ENCODE measurements at places on chromosomes 1 and 21.

DNA sequence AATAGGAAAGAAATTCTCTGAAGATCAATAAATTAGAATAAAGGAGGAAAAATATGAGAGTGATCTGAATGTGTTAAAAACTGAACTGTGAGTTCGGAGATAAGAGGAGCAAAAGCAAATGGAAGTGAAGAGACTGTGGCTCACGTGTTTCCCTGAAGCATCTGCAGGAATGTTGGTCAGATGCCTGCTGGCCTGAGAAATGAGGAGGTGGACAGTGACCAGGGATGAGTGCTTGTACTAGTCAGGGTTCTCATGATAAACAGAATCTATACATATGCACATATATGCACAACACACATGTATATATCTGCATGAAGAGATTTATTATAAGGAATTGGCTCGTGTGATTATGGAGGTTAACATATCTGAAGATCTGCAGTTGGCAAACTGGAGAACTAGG lies 103.4 kb upstream of the TIAM1 start:
- peak; percentile 38 for DNase-seq

GRCh38 chr1:53398091-53398490 lies 61.1 kb upstream of the DMRTB1 start:
- DNase-seq: peak; percentile 17

GRCh38 chr1:229247871-229248270 lies 23.0 kb upstream of the RAB4A start:
- DNase-seq: no peak

- DNase-seq: no peak
These were observed 33.4 kb downstream of the NUCKS1 start for GRCh38 chr1:205716371-205717132.

GRCh38 chr21:45536301-45537081 lies 5.7 kb downstream of the SLC19A1 start:
- no peak for DNase-seq

GRCh38 chr1:59596432-59596831 lies 218.3 kb upstream of the HOOK1 start:
- peak; percentile 77 for DNase-seq

DNA sequence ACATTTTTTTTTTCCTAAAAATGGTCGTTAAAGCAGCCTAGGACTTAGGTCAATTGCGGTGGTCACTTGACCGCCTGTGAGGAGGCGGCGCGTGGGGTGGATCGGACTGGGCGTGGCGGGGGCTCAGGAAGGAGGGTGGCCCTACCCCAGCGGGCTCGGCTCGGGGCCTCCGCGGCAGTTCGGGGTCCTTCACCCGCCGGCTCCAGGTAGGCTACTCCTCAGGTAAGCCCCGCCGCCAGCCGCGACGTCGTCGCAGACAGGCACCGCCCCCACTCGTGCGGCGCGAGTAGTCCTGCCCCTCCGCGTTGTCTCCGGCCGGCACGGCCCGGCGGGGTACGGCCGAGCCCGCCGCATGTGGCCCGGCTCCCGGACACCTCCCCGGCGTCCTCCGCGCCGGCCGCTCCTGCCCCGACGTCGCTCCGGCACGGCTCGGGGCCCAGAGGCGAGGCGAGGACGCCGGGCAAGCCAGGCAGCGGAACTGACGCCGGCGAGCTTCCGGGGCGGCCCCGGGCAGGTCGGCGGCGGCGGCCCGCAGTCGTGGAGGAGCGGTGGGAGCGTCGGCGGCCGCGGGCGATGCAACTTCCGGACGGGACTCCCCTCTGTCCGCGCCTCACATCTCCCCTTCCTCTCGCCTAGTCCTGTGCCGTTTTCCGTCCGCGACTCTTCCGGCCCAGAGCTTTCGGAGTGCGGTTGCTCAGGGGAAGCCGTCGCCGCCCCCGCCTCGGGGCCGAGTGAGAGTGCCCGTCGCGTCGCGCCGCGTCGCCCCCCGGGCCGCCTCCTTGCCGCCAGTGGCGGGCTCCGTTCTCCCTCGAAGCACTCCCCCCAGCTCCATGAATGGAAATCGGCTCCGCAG lies at the start of gene AGO3:
Gene AGO3 (plus strand): TSS at position 513 of the 853 bp plus-strand sequence. CDS start 322 bp downstream, at position 835.
- peak; percentile 86 for DNase-seq

DNA sequence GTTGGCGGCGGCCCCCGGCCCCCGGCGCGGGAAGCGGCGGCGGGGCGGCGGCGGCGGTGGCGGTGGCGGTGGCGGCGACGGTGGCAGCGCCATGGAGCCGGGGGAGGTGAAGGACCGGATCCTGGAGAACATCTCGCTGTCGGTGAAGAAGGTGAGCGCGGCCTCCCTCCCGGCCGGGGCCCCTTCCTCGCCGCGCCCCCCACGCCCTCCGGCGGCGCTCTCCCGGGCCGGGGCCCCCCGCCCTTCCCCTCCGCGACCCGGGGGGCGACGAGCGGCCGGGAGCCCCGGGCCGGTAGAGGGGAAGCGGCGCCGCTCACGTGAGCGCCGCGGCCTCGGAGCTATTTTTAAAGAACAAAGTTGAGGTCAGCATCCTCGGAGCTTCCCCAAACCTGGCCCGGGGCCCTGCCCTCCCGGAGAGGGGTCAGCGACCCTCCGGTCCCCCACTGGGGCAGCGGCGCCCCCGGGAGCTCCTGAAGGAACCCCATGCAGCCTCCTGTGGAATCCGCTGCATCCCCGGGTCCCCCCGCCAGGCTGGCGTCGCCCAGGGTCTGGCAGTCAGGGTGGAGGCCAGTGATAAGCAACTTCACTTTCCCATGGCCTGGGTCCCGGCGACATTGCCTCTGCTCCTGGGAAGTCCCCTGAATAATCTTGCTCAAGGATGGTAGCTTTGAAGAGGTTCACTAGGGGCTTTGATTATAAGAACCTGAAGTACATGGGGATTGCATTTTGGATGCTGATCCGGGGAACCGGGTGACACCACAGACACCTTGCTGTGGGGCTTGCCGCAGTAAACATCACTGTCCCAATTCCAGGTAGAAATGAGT lies 560 bp downstream of the PLEKHM2 start:
- peak; percentile 22 for DNase-seq

- no peak for DNase-seq
These were observed 37.7 kb downstream of the CEP170 start for GRCh38 chr1:243217349-243217748.

DNA sequence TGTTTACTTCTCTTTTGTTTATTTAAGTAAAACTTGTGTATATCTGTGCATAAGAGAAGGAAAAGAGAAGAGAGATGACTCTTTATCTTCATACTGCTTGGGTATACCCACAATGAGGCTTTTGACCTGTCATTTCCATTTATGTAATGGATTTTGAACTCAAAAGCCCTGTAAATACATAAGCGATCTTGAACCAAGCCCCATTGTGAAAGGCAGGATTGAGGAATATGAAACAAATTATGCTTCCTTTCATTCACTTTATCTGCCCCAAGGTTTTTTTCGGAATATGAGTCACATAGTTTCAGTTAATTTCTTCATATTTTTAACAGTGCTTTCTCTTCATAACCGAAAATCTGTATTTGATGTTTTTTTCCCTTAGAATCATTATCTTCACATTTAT lies 21.4 kb downstream of the CNST start:
- peak; percentile 61 for DNase-seq

DNA sequence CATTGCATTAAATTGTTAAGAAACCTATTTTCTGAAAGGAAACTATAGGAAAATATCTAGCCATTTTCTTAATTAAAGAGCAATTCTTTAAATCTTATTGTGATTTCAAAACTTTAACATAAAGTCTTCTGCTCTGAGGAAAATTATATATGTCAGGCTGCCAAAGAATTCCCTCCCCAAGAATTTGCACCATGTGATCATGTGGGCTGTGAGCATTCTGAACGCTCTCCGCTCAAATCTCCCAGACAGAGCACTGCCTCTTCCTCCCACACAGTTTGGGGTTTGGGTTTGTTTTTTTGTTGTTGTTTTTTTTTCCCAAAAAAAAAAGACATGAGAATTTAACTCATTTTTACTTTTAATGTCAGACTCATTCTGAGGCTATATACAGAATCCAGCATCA lies 155.9 kb upstream of the PALMD start:
- DNase-seq: peak; percentile 22

Data from fibroblast of skin of right biceps (primary cell).